Activated T-cell treated with anti-CD3 and anti-CD28 coated beads, Interleukin-2, amount 50 U/mL, for 48 hours (primary cell): ENCODE measurements at places on chromosomes 1 and 21.
A peak's percentile ranks its signal among the peaks of the same experiment; 100 is the strongest.

DNA sequence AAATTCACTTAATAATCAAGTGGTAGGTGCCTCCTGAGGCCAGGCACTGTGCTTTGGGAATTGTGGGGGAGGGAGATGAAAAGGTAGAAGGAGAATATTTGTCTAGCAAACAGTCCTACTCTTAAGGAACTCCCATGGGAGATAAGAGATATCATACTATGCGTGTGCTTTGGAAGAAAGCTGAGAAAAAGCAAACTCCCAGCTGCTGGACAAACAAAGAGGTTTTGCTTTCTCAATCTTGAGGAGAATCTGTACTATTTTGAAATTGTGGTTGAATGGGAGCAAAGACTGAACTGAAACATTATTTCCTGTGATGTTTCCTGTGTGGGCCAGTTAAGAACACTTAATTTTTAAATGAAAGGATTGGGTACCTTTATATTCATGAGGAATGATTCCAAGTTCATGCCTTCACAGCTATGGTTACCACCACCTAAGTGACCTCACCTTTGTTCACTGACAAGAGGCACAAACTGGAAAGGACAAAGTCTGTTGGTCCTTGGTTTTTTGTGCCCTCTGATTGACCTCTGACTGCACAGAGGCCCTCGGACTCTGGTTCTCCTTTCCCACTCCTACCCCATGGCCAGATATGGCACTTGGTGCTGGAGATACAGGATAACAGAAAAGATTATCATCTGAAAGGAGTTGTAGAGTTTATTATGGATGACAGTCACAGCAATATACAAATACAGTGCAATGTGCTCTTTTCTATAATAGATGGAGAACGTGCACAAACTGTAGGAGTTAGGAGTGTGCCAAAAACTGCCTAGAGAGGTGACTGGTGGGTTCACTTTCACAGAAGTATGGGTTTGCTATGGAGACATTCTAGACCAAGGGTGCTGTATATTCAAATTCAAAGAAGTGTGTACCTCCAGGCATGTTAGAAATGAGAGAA is 1.6 kb downstream of the CD53 start:
- DNase-seq: peak; percentile 36

DNA sequence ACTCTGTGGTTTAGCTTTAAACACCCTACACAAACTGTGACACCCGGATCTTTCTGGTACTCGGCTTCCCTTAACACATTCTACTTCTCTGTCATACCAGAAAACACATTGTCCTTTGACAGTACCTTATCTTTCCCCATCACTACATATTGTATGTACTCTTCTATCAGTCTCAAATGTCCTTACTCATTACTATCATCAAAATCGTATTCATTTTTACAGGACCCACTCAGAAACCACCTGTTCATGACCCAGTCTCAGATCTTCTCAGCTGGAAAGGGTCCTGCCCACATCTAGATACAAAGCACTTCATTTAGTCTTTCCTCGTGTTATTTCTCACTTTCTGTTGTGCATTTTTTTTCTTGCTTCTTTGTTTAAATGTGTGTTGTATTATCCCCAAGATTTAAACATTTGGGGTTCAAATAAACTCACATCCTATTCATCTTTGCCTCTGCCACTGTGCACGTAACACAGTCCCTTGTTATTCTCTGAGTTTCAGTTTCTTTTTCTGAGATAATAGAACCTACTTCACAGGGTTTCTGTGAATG is 27.7 kb downstream of the CD34 start:
- no peak for DNase-seq

DNA sequence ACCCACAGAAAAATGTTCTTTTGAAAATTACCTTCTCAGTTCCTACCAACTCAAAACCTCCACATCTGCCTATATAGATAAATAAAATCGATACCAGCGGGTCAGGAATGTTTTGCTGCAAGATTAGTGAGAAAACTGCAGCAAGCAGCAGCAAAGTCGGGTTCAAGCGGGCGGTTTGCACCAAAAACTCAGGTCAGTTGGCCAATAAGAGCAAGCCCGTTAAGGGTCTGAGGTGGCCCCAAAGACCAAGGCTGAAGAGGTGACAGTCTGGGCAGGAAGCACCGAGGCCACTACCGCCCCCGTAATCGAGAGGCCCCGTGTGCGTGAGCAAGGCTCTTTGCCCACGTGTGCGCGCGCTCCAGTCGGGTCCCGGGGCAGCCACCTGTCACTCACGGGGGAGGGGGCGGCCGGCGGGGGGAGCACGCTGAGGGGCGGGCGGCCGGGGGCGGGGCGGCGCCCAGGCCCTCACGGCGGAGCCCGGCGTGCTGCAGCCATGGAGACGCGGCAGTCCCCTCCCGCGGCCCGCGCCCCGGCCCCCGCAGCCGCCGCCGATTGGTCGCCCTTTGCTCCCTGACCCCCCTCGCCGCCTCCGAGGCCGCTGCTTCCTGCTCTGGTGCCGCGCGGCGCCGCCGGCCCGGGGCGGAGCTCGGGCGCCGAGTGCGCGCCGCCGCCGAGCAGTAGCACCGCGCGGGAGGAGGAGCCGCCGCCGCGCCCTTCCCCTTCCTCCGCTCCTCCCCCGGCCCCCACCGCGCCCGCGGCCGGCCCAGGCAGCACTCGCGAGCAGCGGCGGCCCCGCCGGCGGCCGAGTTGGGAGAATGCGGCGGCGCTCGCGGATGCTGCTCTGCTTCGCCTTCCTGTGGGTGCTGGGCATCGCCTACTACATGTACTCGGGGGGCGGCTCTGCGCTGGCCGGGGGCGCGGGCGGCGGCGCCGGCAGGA is at the start of gene GALNT2:
GALNT2 (plus strand) TSS at position 773 of the 939 bp plus-strand sequence; CDS start at position 816, 43 bp downstream.
- DNase-seq: peak; percentile 91

GRCh38 chr1:204660509-204660908 is 25.0 kb downstream of the LRRN2 start:
- no peak for DNase-seq

GRCh38 chr1:24793447-24794129 is 48.3 kb downstream of the CLIC4 start:
- no peak for DNase-seq

DNA sequence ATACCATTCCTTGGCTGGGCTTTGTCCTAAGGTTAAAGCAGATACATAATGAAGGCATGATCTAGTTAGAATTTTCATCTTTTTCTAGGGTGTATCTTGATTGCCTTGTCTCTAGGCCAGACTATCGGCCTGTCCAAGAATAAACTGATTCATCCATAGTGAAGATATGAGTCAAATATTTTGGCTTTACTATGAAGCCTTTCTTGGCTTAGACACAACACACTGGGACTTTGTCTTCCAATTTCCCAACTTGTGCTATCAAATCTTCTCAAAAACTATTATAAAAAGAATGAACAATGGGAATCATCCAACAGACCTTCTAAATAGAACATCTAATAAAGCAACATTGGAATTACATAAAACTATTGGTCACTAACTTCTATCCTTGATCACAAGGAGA is 64.8 kb downstream of the WARS2 start:
- DNase-seq: no peak

DNA sequence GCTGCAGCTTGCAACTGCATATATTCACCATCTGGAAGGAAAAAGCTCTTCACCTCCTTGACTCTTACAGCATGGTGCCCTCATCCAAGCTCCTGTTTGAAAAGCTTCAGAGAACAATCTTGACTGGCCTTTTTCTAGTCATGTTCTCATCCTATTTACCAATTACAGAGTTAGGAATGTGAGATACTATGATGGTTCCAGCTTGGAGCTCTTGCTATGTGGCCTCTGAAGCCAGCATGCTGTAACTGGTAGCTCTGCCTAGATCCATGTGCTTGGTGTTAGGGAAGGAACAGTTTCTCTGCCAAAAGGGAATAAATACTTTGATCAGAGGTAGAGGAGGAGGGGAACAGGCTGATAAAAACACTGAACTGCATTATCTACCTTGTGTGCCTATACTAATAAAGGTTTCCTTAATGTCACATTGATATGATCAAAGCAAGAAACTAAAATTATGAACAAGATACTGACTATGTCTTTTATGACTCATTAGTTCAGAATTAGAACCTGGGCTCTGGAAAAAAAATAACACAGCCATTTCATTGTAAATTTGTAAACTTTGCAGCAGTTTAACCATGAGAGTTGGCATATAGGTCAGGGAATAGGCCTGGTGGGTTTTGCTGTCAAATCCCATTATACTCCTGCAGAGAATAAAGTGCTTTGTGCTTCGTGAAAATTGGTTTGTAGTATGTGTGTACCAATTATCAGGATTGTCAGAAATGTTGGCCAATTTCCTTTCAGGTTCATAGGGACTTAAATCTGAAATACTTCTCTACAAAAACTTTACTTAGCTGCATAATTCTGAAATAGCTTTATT is 92.7 kb downstream of the LEPR start:
- no peak for DNase-seq

DNA sequence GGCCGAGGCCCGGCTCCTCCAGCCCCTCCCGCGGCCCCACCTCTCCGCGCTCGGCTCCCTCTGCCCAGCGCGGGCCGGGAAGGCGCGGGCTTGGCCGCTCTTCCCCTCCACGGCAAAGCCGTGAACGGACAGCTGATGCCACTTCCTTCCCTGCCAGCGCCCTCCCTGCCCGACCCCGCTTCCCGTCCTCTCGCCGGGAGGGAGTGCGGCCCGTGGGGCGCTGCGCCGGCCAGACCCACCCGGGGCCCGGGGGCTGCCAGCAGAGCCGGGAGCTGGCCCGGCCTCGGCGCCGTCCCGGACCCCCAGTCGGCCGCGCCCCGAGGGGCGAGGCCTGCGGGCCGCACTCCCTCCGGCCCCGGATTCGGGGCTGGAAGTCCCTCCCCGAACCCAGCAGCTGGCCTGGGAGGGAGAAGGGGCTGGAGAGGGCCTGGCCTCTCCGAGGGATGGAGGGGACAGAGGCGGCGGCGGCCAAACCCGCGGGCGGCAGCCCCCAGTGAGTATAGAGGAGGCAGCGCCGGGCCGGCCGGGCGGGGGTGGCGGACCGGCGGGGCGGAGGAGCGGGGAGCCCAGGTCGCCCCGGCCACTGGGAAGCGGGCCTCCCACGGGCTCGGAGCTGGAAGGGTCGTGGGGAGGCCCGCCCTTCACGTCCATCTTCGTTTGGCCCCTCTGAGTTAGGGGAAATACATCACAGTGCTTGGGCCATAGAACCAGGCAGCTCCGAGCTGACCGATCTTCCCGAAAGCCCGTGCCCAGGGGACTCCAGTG is at the start of gene KIAA1614:
KIAA1614 (plus strand) TSS at position 97 of the 765 bp plus-strand sequence; CDS start at position 444, 347 bp downstream.
- no peak for DNase-seq

GRCh38 chr21:22993144-22993543 is 1994.9 kb downstream of the NCAM2 start:
- DNase-seq: no peak

GRCh38 chr1:231628207-231628876 is 1.8 kb downstream of the DISC1 start:
- DNase-seq: peak; percentile 63

GRCh38 chr1:14663773-14664172 is 65.3 kb downstream of the KAZN start:
- no peak for DNase-seq

DNA sequence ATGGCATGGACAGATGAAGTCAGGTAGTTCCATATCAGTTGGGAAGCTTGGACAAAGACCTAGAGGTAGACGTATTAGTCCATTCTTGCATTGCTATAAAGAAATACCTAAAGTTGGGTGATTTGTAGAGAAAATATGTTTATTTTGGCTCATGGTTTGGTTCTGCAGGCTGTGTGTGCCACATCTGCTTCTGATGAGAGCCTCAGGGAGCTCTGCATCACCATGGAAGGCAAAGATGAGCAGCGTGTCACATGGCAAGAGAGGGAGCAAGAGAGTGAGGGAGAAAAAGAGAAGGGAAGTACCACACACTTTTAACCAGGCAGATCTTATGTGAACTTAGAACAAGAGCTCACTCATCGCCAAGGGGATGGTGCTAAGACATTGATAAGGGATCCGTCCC is 9.0 kb downstream of the TSACC start:
- no peak for DNase-seq

- no peak for DNase-seq
Observed at GRCh38 chr1:114725230-114725629, 8.7 kb upstream of the NRAS start.
